ENCODE measurements at places on chromosomes 12 and 14.

DNA sequence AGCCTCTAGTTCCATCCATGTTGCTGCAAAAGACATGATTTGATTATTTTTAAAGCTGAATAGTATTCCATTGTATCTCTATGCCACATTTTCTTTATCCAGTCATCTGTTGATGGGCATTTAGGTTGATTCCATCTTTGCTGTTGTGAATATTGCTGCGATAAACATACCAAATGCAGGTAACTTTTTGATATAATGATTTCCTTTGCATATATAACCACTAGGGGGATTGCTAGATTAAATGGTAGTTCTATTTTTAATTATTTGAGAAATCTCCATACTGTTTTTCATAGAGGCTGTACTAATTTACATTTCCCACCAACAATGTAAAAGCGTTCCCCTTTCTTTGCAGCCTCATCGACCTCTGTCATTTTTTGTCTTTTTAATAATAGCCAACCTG lies 342.5 kb downstream of the MDGA2 start:
- H3K4me3 ChIP-seq: no peak overlapping the region
- no peak for DNase-seq
- H3K27me3 ChIP-seq: no peaks in the 10 kb centered on the region

DNA sequence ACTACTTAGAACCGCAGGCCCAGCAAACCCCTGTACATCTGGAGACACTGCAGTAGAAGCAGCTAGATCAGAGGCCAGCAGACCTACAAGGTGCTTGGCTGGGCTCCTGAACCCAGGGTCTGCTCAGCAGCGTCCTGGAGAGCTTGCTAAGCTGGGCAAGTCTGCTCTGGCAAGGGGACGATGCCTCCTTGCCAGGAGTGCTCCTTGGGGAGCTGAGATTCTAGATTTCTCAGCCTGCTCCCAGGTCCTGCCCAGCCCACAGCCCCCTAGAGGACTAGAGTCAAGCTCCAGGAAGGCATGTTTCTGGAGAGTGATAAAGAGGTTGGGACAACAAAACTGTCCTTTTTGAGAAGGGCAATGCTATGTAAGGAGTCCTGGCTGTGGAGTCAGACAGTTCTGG lies 60.3 kb downstream of the HSPB8 start:
- H3K4me1 ChIP-seq: no peaks in the 10 kb centered on the region
- H3K36me3 ChIP-seq: no peaks in the 10 kb centered on the region
- no peaks in the 10 kb centered on the region for H3K27me3 ChIP-seq

- no peak for DNase-seq
- no peaks in the 10 kb centered on the region for H3K4me1 ChIP-seq
- H3K4me3 ChIP-seq: no peak overlapping the region
- H3K27me3 ChIP-seq: no peaks in the 10 kb centered on the region
Measured at GRCh38 chr12:90055071-90055470, 346.4 kb upstream of the ATP2B1 start.

GRCh38 chr14:96197163-96197852 lies 7.3 kb upstream of the BDKRB2 start:
- no peaks in the 10 kb centered on the region for H3K36me3 ChIP-seq
- H3K27ac ChIP-seq: peak overlapping the region; percentile 77
- no peaks in the 10 kb centered on the region for H3K27me3 ChIP-seq

All from upper lobe of left lung (tissue), 6 donors.